NCI-H2029 (cell line): ENCODE measurements at places on chromosomes 2 and 18.

GRCh38 chr2:236803621-236804020 lies 234.0 kb downstream of the ACKR3 start:
- DNase-seq: no peak

GRCh38 chr18:9000733-9001132 lies 101.8 kb upstream of the NDUFV2 start:
- no peak for DNase-seq

DNA sequence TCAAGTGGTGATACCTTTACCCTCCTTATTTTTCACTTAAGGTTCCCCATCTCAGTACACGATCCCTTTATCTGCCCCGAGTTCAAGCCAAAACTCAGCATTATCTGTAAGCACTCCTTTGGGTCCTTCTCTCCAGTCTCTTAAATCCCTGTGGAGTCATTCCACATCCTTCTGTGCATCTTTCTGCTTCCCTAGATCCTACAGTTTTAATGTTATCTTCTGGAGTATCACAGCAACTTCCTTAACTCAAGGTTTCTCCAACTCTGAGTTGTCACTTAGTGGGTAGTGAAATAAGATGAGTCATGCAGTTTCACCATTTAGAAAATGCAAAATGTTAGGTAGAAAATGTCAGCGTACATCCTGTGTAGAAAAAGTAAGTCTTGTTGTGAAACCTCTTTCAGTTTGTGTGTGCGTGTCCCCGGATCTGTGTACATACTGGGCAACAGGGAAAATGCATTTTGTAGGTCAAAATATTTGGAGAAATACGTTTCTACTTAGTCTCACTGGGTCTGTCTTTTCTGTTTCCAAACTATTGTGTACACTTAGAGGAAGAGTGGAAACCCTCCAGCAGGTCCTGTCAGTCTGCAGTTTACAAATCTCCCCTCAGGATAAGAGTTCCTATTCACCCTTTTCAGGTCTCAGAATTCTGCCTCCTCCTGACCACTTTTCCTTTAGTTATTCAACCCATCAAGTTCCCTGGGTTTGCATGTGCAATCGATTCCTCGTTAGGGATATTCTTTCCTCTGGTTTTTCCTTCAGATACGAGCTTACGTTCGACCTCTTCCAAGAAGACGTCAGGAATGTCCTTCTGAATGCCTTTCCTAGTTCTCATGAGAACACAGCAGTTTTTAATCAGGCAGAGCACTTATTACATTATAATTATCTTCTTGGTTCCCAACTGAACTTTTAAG lies 154.8 kb downstream of the TGIF1 start:
- DNase-seq: no peak

DNA sequence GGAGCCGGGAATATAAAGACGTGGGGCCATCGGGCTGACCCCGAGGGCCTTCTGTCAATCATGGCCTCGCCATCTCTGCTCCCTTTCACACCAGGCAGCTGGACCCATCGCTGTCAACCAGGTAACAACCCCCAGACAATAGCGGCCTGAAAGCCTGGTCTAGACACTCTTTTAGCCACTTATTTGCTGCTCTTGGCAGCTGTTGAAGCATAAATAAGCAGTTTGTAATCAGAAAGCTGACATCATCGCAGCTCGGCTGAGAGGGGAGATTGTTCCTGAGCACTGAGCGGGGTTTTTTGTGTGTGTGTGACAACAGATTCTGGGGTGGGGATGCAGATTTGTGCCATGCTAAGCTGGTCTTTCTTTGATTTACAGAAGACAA lies 423.6 kb upstream of the POU3F3 start:
- peak; percentile 53 for DNase-seq

GRCh38 chr2:95530734-95531133 lies 46.2 kb upstream of the TRIM43B start:
- no peak for DNase-seq

DNA sequence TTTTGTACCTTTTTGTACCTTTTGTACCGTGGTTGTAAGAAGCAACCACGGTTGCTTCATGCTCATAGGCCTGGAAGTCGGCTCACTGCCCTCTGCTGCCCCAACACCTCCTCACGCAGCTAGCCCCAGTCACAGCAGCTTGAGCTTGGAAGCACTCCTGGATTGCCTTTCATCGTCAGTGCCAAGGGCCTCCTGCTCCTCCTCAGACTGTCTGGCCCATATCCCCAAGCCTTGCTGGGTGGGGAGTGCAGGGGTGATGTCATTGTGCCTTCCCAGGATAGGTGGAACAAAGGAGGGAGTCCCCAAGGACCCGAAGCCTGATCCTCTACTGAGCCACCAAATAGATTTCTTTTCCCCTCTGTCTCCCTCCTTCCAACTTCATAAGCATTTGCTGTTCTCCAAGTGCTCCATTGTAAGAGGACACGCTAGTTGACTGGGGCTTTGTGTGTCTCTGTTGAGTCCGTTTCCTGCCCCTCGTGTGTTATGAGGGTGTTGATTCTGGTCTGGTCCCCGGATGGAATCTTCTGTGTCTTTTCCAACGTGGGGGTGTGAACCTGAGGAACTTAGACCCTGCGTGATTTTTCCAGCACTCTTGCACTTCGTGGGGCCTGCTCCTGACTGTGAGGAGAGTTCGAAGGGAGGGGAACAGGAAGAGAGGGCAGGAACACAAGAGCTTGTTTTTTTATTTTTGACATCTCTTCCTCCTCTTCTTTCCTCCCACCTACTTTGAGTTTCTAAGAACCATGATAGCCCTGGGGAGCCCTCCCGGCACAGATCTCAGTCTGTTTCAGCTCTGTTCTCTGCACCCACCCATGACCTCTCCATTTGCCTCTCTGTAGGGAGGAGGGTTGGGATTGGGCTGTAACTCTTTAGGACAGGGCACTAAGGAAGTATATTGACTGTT lies 127.2 kb upstream of the EML6 start:
- peak; percentile 51 for DNase-seq

DNA sequence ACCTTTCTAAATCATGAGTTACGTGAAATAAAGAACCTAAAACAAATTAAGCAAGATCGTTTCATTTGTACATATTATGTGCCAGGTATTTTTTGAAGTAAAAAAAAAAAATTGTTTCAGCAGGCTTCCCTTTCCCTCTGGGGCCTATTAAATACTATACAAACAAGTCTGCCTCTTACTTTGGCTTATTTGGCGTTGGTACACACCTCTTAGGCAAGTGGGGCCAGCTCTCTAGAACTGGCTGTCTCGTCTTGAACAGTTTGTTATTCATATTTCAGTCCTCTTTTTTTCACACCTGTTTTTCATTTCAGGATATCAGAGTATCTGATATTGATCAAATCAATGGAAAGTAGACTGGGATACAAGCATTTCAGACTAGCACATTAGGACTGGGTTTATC lies 27.4 kb upstream of the PPP3R1 start:
- DNase-seq: peak; percentile 41
